ENCODE measurements at places on chromosomes 4 and X. TPM values are rescaled to one million over a fixed set of nuclear protein-coding genes. Genes with fewer than 3 reads are reported as not detected.

DNA sequence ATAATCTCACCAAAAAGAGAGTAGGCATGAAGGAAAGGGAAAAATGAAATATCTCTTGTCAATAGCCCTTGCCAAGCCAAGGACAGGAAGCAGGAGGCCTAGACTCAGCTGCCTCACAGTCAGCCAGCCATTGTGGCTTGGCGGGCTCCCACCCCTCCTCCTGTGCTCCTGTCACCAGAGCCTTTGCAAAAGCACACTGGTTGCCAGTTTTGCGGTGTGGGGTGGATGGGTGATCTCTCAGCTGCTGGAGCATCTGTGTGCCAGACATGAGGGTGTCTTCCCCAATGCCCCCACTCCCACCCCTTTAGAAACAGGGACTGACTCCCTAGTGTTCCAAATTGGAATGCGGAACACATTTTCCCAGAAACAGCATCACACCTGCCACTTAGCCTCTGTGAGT lies 26.1 kb downstream of the ARHGEF6 start:
- DNase-seq: peak; percentile 40

The EVC gene
- total RNA-seq: 4.5 TPM

- peak; percentile 75 for DNase-seq
Observed at GRCh38 chrX:114583646-114584374, at the start of gene HTR2C. Gene HTR2C, plus strand, starts transcription at chrX:114584086. Its CDS starts 142,851 bp downstream, at chrX:114726937.

- no peak for DNase-seq
Observed at GRCh38 chr4:26522478-26522877, 32.2 kb upstream of the CCKAR start.

Data from H7 (cell line).